H9 (cell line): ENCODE measurements at places on chromosomes 7 and 10. TPM values are rescaled to one million over a fixed set of nuclear protein-coding genes. Genes with fewer than 3 reads are reported as not detected.

DNA sequence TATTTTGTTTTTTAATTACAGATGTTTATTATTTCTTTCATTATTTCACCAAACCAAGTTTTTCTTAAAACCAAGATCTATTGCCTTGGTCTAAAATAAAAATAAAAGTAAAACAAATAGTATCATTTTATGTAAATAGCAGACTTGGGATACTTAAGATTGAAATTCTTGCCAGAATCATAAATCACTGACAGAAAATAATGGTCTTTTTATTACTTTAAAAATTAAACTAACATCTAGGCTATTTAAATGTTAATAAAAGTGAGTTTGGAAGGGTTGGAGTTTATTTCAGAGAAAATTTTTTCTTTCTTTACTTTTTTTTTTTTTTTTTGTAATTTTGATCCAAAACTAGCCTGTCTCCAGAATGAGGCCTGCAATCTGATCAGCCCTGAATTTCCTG is 568.0 kb upstream of the IGFBP3 start:
- H3K27me3 ChIP-seq = no peaks in the 10 kb centered on the region
- H3K4me3 ChIP-seq = no peak overlapping the region
- DNase-seq = no peak
- H3K27ac ChIP-seq = no peak overlapping the region

- H3K36me3 ChIP-seq = no peaks in the 10 kb centered on the region
- no peak overlapping the region for H3K27ac ChIP-seq
- no peak overlapping the region for H3K4me3 ChIP-seq
- no peak for DNase-seq
- H3K27me3 ChIP-seq = peaks cover 3% of the 10 kb centered on the region; the same call in 1 of the 2 replicates
- no peaks in the 10 kb centered on the region for H3K4me1 ChIP-seq
Measured at GRCh38 chr7:100211342-100211780, 8.4 kb upstream of the PVRIG start.

DNA sequence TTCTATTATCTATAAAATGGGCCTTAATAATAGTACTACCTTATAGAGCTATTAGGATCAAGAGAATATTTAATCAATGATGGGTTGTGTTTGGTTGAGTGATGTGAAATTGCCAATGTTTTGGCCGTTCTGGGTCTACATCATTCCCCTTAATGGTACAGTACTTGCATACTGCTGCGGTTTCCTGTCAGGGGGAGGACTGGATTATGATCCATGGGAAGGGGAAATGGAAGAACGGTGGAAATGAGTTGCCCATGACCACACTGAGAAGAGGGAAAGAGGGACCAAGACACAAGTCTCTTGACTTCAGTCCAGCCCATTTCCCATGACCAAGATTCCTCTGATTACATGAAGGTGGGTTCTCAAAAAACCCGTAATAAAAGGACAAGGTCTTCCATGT is 999 bp upstream of the MRPS24 start:
- DNase-seq = no peak
- H3K27ac ChIP-seq = no peak overlapping the region
- H3K4me3 ChIP-seq = peak overlapping the region; percentile 18; the same call in 1 of the 3 replicates
- H3K36me3 ChIP-seq = peaks cover 16% of the 10 kb centered on the region
- H3K4me1 ChIP-seq = peaks cover 3% of the 10 kb centered on the region; the same call in 1 of the 2 replicates

DNA sequence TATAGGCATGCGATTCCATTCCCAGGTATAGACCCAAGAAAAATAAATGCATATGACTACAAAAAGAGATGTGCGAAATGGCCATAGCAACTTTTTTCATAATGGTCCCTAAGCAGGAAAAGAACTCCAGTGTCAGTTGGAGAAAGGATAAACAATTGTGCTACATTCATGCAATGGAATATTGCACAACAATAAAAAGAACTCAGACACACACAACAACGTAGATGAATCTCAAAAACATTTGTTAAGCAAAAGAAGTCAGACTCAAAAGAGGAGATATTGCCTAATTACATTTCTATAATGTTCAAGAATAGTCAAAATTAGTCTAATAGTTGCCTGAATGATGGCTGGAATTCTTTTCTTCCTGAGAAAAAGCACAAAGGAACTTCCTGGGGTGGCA is 141.1 kb upstream of the GLI3 start:
- DNase-seq = no peak
- no peaks in the 10 kb centered on the region for H3K4me1 ChIP-seq
- no peaks in the 10 kb centered on the region for H3K27me3 ChIP-seq
- H3K4me3 ChIP-seq = no peak overlapping the region
- no peak overlapping the region for H3K27ac ChIP-seq
- no peaks in the 10 kb centered on the region for H3K36me3 ChIP-seq

DNA sequence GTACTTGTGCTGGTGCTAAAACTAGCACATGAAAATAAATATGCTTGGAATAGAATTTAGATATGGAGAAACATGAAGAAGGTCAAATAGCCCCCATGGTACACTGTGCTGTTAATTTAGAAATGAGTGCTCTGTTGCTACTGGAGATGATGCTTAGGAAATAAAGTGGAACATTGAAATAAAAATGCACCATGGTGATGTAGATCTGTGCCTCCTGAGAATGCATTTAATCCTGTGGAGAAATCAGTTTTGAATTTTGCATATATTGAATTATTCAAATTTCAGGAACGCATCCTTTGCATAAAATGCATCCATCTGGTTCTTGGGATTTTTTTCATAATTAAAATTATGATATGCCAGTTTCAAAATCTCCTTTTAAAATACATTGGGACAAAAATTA is 44.5 kb downstream of the PLEKHA8 start:
- no peaks in the 10 kb centered on the region for H3K4me1 ChIP-seq
- H3K4me3 ChIP-seq = no peak overlapping the region
- no peak for DNase-seq
- H3K27ac ChIP-seq = no peak overlapping the region
- peaks cover 12% of the 10 kb centered on the region for H3K36me3 ChIP-seq
- H3K27me3 ChIP-seq = no peaks in the 10 kb centered on the region

GRCh38 chr7:20790375-20790774 is 3.7 kb upstream of the SP8 start:
- DNase-seq = no peak
- no peaks in the 10 kb centered on the region for H3K36me3 ChIP-seq
- peaks cover 9% of the 10 kb centered on the region for H3K4me1 ChIP-seq
- H3K27ac ChIP-seq = no peak overlapping the region
- peaks cover 46% of the 10 kb centered on the region for H3K27me3 ChIP-seq

- DNase-seq = no peak
- H3K27ac ChIP-seq = no peak overlapping the region
- H3K4me1 ChIP-seq = no peaks in the 10 kb centered on the region
- no peaks in the 10 kb centered on the region for H3K36me3 ChIP-seq
- H3K27me3 ChIP-seq = no peaks in the 10 kb centered on the region
Measured at GRCh38 chr7:104296266-104296665, 32.1 kb upstream of the LHFPL3 start.

HTR5A gene
- not detected in 2 replicates for total RNA-seq

SFTPA1 gene
- total RNA-seq = not detected in 2 replicates

- H3K27me3 ChIP-seq = no peaks in the 10 kb centered on the region
- H3K27ac ChIP-seq = no peak overlapping the region
- no peak overlapping the region for H3K4me3 ChIP-seq
- H3K36me3 ChIP-seq = no peaks in the 10 kb centered on the region
- no peak for DNase-seq
- H3K4me1 ChIP-seq = no peaks in the 10 kb centered on the region
Measured at GRCh38 chr7:2033586-2034135, 199.1 kb downstream of the MAD1L1 start.
